ENCODE measurements at places on chromosomes 12 and 14.

- DNase-seq = no peak
Observed at GRCh38 chr12:13088496-13088895, 15.0 kb downstream of the GSG1 start.

DNA sequence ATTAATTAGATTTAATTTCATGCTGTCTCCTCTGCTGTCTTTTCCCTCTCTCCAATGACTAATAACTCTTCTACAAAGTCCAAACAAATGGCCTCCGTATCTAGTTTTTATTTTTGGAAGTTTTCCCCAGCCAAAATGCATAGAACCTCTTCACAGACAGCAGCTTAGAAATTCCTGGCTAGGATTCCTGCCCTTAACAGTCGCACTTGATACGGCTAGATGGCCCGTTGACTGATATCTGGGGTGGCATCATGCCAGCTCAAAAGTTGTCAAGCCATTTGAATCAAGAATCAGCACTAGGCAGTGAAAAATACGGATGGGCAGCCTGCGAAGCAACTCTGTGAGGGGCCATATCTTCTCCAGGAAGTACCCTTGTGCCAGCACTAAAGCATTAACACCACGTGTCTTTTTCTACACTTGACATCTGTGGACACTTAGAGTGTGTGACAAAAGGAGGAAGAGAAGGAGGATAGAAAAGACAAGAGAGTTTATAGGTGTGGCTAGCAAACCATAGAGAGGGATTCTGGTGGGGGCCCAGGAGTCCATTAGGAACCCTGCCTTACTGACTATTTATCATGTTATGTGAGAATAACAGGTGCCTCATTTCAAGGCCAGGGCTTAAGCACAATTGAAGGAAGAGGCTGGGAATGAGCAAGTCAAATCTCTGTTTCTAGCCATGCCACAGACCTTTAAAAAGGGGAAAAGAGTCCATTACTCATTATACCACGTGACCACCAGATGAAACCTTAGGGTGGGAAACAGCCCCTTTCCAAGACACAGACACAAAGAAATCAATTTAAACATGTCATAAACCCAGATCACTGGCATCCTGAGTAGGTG, 39.2 kb upstream of the KRR1 start:
- DNase-seq = no peak

DNA sequence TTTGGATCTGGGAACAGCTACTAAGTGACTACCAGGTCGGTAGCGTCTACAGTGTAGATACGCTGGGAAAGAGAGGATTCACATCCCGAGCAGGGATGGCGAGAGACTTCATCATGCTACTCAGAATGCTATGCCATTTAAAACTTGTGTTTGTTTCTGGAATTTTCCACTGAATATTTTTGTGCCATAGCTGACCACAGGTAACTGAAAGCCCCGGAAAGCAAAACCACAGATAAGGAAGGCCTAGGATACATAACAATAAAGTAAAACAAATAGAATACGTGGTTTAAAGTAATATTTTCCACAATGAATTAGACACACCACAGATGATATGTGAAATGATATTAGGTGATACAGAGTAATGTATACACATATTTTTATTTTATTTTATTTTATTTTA, 7.9 kb upstream of the HCAR1 start:
- no peak for DNase-seq

GRCh38 chr12:75606956-75607355, 95.5 kb upstream of the KRR1 start:
- DNase-seq = no peak

DNA sequence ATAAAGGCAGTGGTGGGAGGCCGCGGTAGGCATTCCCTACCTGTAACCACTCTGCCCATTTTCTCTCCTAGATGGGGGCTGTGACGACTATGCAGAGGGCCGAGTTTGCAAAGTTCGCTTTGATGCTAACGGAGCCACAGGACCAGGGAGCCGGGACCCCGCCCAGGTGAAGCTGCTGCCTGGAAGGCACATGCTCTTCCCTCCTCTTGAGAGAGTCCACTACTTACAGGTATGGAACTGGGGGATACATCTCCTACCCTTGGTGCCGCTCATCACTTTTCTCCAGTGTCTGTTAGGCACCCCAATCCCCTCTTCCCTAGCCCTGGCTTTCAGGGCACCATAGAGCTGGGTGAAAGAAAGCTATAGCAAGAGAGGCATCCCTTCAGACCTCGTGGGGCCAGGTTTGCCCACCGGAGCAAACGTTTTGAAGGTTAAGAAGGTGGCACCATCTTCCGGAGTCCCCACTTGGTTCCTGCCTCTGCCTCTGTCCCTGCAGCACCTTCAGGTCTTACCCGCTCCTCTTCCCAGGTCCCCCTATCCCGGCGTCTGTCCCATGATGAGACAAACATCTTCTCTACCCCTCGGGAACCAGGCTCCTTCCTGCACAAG, 2.0 kb upstream of the P3H3 start:
- no peak for DNase-seq

DNA sequence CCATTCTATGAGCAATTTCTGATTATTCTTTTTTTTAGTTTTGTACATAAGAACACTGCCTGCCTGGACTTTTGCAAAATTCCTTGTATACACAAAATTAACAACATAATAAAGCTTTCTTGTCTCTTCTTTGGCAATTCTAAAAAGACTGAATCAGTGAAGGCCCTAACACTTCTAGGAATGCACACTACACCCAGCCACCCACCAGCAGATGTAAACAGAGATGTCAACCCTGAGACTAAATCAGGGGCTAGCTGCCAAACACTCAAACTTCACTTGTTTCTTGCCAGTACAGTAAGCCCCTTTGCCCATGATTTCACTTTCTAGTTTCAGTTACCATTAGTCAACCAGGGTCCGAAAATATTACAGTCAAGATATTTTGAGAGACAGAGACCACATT, 15.5 kb downstream of the DCAF5 start:
- DNase-seq = no peak

DNA sequence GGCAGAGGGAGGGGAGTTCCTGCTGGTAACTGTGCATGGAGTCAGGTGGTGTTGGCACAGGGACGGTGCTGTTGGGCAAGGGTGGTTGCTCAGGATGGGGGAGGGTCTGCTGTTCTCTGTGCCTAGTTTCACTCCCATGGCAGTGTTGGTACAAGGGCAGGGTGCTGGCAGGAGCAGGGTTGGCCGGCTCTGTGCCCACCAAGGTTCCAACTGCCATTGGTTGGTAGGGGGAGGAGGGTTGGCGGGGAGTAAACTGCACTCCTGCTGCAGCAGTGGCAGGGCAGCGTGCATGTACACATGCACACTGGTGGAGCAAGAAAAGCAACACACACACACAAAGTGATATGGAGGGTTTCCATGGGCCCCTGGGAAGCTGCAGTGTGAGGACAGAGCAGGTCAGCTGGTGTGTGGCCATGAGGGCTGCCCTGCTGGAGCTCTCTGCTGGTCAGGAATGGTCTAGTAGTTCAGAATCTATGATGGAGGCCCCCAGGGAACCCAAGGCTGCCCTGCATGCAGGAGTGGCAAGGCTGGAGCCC, 269.9 kb upstream of the MGAT4C start:
- no peak for DNase-seq

GRCh38 chr12:6941782-6942181, 1.8 kb upstream of the RNU7-1 start:
- no peak for DNase-seq

GRCh38 chr12:98221243-98221808, 294.1 kb upstream of the TMPO start:
- DNase-seq = no peak
